Fibroblast of skin of right biceps (primary cell): ENCODE measurements at places on chromosomes 6 and 20.

- DNase-seq = peak; percentile 10
Measured at GRCh38 chr20:25236450-25237304, 11.2 kb upstream of the PYGB start.

DNA sequence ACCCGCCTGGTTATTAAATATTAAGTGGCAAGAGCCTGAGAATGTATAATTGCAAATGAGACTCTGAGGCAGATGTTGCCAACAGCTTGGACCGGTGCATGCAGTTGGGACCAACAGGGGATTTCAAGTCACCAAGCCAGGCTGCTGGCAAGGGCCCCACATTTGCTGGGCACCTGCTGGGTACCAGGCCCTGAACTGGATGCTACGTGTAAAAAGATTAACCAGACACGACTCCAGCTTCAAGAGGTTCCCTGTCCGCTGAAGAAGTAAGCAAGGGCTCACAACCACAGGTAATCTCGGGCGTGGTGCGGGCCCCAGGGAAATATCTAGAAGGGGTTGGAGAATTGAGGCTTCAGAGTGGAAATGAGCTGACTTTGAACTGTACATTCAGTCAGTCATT is 13.2 kb upstream of the SIRPA start:
- DNase-seq = no peak

GRCh38 chr6:161233986-161234661 is 39.7 kb downstream of the AGPAT4 start:
- DNase-seq = peak; percentile 96

- DNase-seq = no peak
Measured at GRCh38 chr20:63693083-63693732, 3.2 kb upstream of the TNFRSF6B start.

DNA sequence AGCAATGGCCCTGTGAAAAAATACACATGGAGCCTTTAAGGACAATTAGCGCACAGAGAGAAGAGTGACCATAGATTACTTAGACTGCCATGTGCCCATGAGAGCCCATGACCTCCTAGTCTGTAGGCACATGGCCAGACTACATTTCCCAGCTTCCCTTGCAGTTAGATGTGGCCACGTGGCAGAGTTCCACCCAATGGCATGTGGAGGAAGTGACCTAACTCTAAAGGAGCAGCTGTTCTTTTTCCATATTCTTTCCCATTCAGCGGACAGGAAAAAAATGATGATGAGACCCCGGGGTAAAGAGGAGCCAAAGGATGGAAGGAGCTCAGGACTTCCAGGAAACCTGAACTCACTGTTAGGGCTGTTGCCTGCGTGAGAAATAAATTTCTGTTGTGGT is 116.6 kb downstream of the CBLN4 start:
- DNase-seq = no peak

DNA sequence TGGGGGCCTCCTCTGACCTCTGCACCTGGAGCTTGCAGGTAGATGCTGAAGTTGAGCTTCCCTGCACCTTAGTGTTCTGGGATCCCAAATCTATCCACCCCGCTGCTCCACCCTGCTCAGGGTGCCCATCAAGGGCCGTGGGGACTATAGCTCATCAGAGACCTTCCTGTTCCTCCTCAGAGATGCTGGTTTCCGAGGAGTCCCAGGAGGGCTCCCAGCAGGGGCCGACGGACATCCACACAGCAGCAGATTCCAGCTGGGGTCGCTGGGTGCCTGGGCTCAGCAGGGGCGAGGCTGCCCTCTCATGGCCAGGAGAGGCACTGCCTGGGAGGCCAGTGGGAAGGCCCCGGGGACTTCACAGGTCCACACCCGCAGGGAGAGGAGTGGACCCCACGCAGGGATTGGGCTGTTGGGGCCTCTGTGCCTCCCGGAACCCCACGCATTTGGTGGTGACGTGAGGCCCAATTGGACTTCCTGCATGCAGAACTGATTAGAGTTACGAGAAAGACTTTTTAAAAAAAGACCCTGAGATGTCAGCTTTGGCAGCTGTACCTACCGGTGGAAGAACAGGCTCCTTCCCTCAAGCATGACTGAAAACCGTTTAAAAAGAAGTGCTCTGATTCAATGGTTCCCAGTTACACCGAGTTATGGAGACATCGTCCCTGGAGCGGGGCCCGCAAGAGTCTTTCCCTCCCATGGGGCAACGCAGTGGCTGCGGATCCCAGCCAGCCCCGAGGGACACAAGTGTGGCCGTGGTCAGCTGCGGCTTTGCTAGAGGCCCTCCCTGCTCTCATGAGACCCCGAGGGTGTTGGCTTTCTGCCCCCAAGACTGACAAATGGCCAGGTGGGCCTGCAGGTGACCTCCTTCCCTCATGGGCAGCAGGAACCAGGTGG is 25.3 kb upstream of the SLCO4A1 start:
- peak; percentile 37 for DNase-seq

GRCh38 chr6:132725947-132726607 is 12.2 kb upstream of the VNN1 start:
- no peak for DNase-seq

GRCh38 chr20:59643615-59644061 is 39.3 kb downstream of the PHACTR3 start:
- DNase-seq = no peak

GRCh38 chr6:101486124-101486523 is 92.6 kb downstream of the GRIK2 start:
- DNase-seq = no peak

- DNase-seq = no peak
Measured at GRCh38 chr6:46921731-46922130, at the start of gene ADGRF5. Gene ADGRF5 (minus strand): TSS chr6:46921938. CDS start chr6:46906762, 15,176 bp downstream.

- DNase-seq = no peak
Measured at GRCh38 chr6:36805096-36805797, 34.0 kb downstream of the CPNE5 start.

- DNase-seq = no peak
Measured at GRCh38 chr6:9131201-9131600, 695.9 kb upstream of the SLC35B3 start.

DNA sequence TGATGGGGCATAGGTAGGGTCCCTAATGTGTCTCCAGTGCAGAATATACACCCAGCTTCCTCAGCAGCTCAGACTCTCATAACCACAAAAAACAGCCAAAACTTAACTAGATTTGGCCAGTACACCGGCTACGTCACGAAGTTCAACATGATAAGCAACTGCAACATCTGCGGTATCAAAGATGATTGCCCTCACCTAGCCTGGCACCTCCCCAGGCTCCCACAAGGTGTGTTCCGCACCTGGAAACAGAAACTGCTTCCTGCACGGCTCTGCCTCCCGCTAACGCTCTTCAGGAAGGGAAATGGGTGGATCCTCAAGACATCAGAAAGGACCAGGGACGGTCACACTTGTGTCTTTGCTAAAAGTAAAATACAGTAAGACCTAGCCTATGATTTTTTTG is 9.5 kb downstream of the TXNDC5 start:
- DNase-seq = no peak

DNA sequence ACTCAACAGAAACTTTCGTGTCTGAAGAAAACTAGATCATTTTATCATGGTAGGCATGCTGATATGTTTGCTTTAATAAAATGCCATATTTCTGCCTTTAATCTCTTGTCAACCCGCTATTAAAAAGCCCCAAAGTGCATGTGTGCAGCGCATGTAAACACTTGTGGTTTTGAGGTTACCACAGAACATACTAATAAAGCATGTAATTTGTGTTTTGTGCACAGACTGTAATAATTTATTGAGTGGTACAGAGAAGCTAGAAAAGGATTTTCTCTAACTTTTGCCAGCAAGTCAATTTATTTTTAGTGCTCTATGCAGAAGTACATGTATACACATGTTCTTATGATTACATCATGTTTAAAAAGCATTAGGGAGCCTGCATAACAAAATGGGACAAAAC is 349.9 kb upstream of the SLC35B3 start:
- DNase-seq = no peak

- peak; percentile 34 for DNase-seq
Measured at GRCh38 chr20:22001886-22002285, 296.4 kb downstream of the PAX1 start.

GRCh38 chr6:15715060-15715459 is 52.2 kb upstream of the DTNBP1 start:
- peak; percentile 34 for DNase-seq

- DNase-seq = peak; percentile 86
Measured at GRCh38 chr6:157613011-157613522, 210.0 kb upstream of the SNX9 start.

DNA sequence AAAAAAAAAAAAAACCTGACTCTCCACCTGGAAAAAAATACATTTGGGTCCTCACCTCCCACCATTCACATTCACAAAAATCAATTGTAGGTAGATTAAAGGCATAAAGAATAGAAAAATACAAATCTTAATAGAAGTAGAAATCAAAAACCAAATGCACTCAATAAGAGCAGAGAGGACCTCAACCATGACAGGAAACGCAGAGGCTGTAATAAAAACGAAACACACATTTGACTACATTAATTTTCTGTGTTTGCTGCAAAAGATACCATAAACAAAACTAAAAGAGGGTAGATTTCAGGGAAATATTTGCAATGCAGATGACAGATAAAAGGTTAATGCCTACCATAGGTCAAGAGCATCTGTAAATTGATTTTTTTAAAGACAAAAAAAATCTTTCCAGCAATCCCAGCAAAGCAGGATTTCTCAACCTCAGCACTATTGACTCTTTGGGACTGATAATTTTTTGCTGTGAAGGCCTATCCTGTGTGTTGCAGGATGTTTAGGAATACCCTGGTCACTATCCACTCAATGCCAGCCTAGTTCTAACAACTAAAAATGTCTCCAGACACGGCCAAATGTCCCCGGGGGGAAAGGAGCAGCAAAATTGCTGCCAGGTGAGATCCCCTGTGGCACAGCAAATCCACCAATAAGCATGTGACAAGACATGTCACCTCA is 9.1 kb downstream of the ETV7 start:
- no peak for DNase-seq

DNA sequence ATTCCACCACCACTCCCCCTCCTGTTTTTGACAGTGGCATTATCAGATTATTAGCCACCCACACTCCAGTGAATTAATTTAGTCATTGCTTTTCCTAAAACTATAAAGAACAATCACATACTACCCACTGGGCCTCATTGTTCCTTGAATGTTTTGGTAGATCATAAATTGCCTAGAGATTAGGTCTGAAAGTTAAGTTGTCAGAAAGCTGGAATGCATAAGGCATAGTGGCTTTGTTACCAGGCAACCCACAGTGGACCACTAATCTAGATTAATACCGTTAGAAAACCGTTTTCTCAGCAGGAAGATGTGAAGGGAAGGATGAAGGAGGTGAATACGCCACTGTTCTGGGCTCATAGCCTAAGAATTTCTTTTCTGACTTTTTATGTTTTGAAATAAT is 75.6 kb downstream of the SAMD3 start:
- DNase-seq = no peak

DNA sequence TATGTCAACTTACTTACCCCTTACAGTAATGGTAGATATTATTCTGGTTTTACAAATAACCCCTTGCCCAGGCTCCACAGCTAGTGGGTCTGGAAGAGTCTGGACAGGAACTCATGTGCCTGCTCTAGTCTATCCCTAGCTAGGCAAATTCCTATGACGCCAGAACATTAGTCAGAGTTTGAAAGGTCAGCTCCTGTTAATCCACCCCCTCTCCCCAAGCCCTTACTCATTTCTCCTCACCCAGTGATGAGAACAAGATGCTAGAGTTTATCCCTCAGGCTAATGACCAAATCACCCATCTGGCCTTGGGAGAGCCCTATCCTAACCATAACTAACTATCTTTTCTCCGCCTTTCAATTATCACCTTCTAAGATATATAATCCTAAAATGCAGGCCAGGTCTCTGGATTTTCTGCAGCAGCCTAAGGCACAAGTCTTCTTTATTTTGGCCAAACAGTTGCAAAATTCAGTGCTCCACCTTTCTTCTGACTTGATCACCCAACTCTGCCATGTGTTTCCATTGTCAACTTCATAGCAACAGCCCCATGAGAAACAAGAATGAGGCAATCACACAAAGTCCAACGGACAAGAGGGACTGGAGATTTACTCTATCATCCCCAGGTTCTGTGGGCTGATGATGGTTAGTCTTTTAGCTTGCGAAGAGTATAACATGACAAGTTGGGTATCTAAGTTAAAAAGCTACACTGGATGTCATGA is 113.3 kb downstream of the TASP1 start:
- DNase-seq = peak; percentile 92

DNA sequence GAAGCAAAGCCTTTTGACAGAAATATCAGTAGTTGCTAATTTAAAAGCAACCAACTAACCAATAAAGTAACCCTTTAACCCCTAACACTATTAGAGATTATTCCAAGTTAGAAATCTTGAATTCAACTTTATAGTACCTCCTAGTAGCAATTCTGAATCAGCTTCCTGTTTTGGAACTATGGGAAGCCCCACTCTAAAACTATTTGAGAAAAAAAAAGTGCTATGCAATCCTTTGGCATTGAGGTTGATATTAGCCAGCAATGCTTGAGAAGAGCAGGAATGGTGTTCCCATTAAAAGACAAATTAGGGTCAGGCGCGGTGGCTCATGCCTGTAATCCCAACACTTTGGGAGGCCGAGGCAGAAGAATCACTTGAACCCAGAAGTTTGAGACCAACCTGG is 306.2 kb upstream of the ZFP64 start:
- DNase-seq = peak; percentile 62

DNA sequence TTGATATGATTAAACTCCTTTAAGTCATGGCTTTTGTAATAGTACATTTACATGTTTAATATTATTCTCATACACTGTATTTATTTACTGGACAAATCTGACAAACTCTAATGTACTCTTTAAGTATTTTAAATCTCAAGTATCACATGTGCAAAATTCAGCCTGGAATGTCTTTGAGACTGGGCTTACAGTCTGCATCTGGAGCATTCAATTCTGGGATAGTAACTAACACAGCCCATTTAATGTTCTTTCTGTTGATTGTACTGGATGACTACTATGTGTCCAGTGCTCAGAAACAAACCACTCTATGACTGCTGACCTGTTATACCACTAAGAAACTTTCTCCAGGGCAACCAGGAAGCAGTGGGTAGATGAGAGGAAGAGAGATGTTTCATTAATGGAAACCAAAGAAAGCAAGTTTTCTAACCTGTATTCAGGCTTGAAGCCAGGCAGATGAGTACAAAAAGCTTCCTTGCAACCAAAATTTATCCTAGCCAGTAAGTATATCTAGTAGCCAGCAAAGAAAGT is 26.8 kb downstream of the FBXL4 start:
- no peak for DNase-seq

- no peak for DNase-seq
Measured at GRCh38 chr6:73367761-73368355, 1.8 kb downstream of the OOEP start.

DNA sequence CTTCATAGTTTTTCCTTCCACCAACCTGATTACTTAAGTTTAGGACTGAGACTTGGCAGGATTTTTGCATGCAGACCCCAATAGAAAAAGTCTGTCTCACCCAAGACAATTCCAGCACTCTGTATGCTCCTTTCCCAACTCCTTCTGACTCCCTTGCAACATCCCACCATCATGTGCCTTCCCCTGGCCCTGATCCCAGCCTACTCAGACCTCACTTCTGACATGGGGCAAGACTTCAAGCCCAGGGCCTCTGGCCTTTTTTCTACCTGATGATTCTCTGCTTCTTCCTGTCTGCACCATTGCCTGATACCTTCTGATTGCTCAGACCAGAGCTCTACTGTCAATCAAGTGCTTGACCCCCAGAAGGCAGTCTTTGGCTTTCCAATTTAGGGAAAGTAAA is 96.6 kb downstream of the HAO1 start:
- DNase-seq = peak; percentile 18

GRCh38 chr20:2845607-2846006 is 5.1 kb downstream of the VPS16 start:
- no peak for DNase-seq

GRCh38 chr6:36986704-36987047 is 680 bp upstream of the MTCH1 start:
- no peak for DNase-seq

- DNase-seq = no peak
Measured at GRCh38 chr6:139343052-139343750, 31.2 kb downstream of the CITED2 start.
